Stimulated activated naive CD4-positive, alpha-beta T cell treated with Interleukin-2 at 50 U/mL for 16 hours (primary cell): ENCODE measurements at places on chromosomes 7 and 10.

GRCh38 chr10:37865957-37866803, 8.8 kb upstream of the ZNF248 start:
- no peak for DNase-seq

- DNase-seq: peak; percentile 21
Observed at GRCh38 chr10:50417886-50418830, 166.8 kb upstream of the ASAH2 start.

DNA sequence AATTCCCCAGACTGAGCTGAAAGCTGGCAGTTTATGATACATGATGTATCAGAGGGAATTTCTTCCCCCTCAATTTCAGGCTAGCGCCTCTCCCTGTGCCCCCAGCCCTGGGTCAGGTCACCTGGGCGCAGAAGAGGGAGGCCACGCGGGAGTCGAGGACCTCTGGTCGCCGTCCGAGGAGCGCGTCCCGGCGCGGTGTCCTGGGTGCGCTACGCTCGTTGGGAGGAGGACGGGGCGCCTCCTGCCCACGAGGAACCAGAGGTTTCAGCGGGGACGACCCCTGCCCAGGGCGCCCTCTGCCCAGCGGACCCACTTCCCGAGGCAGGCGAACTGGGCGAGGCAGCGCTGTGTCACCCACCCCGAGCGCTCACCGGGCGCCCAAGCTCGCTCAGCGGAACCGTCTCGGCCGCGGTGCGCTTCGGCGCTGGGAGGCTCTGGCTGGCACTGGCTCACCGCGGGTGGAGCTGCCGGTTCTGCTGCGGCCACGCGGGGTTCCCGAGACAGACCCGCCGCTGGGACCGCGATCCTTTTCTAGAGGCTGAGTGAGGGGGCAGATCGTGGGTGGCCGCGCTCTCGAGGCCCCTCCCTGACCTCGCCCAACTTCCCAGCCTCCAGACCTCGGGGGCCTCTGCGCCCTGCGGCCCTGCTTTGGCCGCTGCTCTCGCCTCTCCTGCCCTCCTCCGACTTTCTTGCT, at the start of gene FAM237B:
FAM237B (minus strand) TSS at position 504 of the 694 bp plus-strand sequence. CDS start 1,556 bp downstream, outside the sequence.
- no peak for DNase-seq

- no peak for DNase-seq
Observed at GRCh38 chr10:21427804-21428481, 97.5 kb downstream of the SKIDA1 start.

GRCh38 chr10:23060918-23061317, 34.5 kb upstream of the MSRB2 start:
- no peak for DNase-seq

- no peak for DNase-seq
Observed at GRCh38 chr7:127946111-127946510, 85.1 kb downstream of the LRRC4 start.

- no peak for DNase-seq
Observed at GRCh38 chr10:71970331-71970730, 6.1 kb downstream of the CHST3 start.

DNA sequence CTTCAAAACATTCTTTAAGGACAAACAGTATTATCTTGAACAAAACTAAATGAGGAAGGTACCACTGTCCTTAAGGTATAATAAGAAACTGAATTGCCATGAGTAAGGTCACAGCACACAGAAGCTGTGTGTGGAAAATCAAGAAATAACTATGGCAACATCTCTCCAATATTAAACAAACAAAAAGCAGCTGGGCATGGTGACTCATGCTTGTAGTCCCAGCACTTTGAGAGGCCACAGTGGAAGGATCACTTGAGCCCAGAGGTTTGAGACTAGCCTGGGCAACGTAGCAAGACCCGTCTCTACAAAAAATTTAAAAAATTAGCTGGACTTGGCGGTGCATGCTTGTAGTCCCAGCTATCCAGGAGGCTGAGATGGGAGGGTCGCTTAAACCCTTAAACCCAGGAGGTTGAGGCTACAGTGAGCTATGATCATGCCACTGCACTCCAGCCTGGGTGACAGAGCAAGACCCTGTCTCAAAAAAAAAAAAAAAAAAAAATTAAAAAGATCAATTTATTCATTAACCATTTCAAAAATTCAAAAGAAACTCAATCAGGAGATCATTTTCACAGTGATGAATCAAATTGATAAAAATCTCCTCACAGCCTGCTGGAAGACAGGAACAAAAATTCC, 195.4 kb downstream of the SKIDA1 start:
- DNase-seq: no peak

- no peak for DNase-seq
Observed at GRCh38 chr10:127283017-127283416, 86.6 kb upstream of the INSYN2A start.

GRCh38 chr10:126499744-126500143, 111.5 kb upstream of the ADAM12 start:
- DNase-seq: no peak

DNA sequence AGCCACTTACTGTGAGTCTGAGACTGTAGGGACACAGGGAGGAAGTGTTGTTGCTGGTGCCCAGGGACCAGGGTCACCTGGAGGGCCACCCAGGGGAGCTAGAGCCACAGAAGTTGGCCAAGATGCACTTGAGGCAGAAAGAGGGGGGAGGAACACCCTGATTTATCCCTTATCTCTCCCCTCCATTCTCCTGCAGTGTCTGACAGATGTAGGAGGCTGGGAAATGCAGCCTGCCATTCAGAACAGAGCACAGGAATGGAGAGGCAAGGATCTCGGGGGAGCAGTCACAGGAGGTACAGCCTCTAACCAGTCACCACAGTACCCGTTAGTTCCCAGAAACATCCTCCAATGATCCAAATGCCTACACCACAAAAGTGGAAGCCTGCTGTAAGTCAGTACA, 118.4 kb upstream of the SLC26A5 start:
- DNase-seq: no peak

- no peak for DNase-seq
Observed at GRCh38 chr10:11772575-11773288, 30.6 kb downstream of the ECHDC3 start.

DNA sequence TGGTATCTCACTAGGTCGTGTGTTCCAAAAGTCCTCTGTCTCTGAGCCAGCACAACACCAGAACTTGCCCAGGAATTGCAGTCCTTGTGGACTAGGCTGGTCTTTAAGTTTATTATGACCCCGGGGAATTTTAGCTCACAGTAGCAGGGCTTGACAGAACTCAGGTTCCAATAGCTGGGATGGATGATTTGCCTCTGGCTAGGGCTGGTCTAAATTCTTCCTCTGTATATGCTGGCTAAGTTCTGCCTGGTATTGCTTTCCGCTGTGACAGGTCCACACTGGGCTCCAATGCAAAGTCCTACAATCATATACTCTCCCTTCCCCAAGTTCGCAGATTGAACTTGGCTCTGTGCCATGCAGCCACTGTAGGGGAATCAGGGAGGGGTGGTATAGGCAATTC, 52.5 kb downstream of the FAS start:
- no peak for DNase-seq
